HEK293T (cell line): ENCODE measurements at places on chromosomes 7 and 10.

GRCh38 chr7:90222811-90223725, 11.5 kb downstream of the STEAP2 start:
- no peak for DNase-seq

GRCh38 chr10:70771311-70772194, 13.6 kb downstream of the TBATA start:
- no peak for DNase-seq

GRCh38 chr10:95374597-95375209, 83.9 kb upstream of the PDLIM1 start:
- DNase-seq: peak; percentile 90

- no peak for DNase-seq
Measured at GRCh38 chr10:69636626-69637605, 6.9 kb downstream of the FAM241B start.
